ENCODE measurements at places on chromosomes 6 and 20.

DNA sequence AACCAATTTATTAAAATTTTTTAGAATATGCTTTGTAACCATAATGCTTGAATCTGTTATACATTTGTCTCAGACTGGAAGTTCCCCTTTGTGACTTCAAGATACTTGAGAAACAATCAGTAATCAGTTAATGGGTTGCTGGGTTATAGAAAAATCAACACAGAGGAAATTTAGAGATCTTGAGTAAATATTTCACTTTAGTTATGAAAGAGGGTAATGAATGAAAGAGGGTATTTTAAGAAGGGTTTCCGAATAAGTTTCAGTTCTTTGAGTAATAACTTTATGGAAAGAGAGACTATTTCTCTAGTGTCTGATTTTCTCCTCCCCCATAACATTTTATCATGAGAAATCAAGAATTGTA, 21.4 kb downstream of the ZFAND3 start:
- no peak for DNase-seq

DNA sequence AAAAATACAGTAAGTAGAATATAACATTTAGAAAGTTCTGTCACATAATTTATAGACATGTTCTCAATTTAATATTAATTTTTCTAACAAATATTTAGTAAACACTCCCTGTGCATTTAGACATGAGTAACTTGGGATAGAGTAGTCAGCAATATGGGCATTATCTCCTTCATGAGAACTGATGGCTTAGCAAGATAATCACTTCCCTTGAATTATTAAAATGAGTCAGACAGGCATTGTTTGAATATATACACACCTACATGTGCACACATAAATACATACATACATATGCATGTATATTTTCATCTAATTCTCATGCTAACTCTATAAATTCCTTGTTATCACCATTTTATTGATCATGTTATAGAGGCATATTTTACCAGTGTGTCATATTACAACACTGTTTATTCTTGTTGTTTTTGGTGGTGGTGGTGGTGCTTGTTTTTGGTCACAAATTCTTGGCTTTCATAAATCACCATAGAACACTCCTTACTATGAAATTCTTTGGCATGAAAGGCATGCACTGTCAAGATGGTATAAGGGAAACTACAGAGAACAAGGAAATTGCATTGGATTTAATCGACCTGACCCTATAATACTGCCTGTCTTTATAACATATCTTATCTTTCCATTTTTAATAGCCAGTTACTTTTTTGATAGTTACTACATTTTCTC, 434.5 kb upstream of the MANEA start:
- no peak for DNase-seq

DNA sequence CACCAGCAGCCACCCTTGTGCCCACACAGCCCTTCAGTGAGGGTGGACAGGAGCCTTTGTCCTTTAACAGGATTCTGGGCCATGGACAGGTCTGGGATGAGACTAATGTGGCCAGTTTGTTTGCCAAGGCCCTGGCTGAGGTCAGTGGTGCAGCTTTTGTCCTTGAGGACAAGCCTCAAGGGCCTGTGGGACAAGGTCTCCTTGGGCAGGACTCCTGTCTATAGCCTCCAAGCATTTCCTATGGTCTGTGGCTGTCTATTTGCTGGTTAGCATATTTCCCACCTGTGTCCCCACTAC, 44.1 kb downstream of the SUN5 start:
- no peak for DNase-seq

- no peak for DNase-seq
Observed at GRCh38 chr20:37816726-37817125, 86.2 kb upstream of the VSTM2L start.

GRCh38 chr6:110101885-110102284, 77.6 kb downstream of the WASF1 start:
- DNase-seq, result no peak

- peak; percentile 24 for DNase-seq
Observed at GRCh38 chr6:20688710-20689500, 154.6 kb downstream of the CDKAL1 start.

DNA sequence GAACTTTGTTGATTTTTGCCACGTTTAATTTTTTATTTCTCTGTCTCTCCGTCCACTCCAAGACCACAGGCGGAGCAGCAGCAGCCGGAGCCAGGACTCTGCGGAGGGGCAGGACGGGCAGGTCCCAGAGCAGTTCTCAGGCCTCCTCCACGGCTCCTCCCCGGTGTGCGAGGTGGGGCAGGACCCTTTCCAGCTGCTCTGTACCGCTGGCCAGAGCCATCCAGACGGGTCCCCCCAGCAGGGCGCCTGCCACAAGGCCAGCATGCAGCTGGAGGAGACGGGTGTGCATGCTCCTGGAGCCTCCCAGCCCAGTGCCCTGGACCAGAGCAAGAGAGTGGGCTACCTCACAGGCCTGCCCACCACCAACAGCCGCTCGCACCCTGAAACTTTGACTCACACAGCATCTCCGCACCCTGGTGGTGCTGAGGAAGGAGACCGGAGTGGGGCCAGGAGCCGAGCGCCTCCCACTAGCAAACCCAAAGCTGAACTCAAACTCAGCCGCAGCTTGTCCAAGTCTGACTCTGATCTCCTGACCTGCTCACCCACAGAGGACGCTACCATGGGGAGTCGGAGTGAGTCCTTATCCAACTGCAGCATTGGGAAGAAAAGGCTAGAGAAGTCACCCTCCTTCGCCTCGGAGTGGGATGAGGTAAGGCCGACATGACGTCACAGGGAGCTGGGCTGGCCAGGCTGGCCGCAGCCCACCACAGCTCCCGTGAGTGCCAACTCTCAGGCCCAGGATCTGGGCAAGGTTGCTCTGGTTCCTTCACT, 123.5 kb downstream of the TCP11 start:
- no peak for DNase-seq

- no peak for DNase-seq
Observed at GRCh38 chr6:11625302-11625701, 87.8 kb downstream of the TMEM170B start.

DNA sequence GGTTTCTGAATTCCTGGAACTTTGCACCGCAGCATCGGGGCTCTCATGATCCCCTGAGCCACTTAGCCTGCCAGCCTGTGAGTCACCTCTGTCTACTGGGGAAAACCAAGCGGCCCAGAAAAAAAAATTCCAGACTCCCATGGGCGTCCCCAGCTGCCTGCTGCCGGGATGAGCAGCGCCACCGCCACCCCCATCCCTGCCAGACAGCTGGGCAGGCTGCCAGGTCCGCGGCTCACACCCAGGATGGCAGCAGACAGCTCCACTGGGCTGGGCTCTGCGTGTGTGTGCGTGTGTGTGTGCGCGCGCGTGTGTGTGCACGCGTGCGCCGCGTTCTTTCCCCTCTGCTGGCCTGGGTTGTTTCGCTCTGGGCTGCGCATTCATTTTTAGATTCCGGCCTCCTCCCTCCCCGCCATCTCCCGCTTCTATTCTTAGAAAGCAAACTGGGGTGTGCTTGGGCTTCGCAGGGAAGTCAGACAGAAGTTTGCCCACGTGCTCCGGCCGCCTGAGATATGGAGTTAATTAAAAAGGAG, 38.9 kb upstream of the PMEPA1 start:
- peak; percentile 1 for DNase-seq

DNA sequence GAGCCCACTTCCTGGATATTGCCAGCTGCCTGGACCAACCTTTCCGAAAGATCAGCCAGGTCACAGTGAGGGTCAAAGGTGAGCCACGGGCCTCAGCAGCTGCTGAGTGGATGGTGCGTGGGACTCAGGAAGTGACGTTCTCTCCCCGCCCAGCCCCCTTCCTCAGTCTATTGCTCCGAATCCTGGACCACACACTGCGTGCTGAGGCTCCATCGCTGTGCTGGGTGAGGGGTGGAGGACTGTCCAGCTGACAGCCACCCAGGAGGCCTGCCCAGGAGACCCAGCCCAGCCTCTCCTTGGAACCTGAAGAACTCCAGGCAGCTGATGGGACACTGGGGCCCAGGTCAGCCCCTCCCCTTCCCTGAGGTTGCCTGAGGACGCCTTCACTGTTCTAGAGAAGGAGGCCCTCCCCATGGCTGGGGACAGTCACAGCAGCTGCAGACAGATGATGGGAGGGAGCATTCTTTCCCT, 94.4 kb upstream of the CD93 start:
- no peak for DNase-seq

DNA sequence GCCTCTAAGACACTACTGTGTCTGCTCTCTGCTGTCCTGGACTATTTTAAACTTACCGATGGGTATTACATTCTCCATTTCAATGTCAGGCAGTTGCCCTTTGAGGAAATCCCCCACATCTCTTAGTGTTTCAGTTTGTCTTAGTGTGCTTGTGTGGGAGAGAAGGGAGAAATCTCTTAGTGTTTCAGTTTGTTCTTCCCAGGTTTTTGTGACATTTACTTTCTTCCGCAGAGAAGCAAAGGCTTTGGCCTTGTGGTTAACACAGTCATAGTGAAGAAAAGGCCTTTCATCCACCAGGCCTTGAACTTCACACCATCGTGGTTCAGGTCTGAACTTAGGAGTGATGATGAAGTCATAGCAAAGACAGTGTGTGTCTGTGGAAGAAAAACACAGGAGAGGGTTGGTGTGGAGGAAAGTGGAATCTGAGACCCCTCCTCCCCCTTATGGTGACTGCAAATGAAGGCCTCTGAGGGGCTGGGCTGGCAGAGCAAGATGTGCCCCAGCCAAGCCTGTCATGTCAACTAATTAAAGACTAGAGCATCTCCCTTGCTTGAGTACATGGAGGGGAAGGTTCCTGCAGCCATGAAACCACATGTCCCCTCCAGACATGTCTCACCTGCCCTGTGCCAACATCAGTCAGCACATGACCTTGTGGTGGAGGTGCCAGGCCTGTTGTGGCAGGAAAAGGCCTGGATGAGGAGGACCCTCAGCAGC, 23.9 kb downstream of the RAET1L start:
- no peak for DNase-seq

DNA sequence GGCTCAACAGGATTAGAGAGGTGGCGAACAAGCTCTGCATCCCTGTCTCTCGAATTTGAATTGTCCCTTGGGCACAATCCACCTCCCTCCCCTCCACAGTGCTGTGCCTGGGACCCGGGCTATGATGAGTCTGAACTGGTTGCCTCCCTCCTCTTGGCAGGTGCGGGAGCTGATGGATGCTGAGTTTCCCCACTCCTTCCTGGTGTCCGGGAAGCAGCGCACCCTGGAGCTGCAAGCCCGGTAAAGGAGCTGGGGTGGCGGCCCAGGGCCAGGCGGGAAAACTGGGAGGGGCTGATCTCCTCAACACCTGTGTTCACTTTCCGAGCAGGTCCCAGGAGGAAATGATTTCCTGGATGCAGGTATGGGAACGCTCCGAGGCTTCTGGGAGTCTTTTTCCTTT, 14.9 kb downstream of the FGD2 start:
- peak; percentile 21 for DNase-seq

DNA sequence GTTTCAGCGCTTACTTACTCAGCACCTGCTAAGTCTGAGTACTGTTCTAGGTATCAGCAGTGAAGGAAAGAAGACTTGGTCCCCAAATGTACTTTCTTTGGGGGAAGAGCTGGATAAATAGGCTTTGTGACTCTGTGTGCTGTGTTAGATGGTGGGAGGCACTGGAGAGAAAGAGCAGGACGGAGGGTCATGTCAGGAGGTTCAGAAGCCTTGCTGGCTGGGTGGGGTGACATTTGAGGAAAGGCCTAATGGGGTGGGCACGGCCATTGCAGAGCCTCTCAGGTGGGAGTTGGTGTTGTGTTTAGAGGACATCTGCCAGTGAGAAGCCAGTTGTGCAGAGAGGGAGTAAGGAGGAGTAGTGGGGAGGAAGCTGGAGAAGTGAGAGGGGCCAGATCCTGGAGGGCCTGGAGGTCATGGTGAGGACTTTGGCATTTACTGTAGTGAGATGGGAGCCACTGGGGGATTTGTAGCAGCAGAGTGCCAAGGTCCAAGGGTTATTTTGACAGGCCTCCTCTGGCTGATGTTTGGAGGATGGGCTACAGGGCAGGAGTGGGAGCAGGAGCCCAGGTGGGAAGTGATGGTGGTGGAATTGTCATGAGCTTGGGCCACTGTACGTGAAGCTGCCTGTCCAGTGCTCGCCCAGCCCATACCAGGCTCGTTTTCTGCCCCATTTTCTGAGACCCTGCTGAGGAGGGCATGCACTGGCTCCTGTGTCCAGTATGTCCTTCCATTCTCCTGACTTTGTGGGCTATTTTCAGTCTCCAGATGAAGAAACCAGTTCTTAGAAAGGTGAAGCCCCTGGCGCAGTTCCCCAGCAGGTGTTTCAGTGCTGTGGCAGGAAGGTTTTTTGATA, 886 bp downstream of the SDCBP2 start:
- DNase-seq, result no peak

DNA sequence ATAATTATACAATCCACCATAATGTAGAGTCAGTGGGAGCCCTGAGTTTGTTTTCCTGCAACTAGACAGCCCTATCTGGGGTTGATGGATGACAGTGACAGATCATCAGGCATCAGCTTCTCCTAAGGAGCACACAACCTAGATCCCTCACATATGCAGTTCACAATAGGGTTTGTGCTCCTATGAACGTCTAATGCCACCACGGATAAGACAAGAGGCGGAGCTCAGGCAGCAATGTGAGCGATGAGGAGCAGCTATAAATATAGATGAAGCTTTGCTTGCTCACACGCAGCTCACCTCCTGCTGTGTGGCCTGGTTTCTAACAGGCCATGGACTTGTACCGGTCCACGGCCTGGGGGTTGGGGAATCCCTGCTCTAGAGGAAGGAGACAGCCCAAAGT, 25.9 kb downstream of the EDEM2 start:
- no peak for DNase-seq

- no peak for DNase-seq
Observed at GRCh38 chr6:32133786-32134185, 3.7 kb upstream of the FKBPL start.

DNA sequence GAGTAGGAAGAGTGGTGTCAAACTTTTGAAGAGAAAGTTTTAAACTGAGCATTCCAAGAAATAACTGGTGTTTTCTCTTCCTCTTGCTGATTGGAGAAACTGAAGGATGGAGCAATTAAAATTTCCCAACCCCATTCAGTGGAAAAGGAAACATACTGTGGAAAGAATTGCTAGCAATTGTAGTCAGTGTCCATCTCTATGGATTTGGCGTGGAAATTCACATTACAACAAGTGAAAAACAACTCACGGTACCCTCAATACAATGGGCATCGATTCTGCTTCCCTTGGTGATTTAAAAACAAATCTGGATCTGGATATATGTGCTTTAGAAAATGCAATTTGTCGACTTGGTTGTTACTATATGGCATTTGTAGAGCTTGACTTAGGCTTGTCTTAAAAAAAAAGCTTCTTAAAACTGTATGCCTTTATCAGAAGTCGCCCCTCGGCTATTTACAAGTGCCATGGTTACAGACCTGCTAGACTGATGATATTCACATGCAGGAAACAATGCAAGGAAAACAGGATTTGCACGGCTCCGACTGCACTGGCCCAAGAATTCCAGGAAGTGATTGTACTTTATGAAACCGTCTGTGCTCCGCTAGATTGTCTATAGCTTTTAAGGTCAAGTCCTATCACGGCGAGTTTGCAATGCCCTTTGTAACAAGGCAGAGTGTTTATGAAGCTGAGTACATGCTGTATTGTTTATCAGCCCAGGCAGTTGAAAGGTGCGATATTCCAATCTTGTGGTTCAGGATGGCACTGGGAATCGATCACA, 131.7 kb upstream of the PHACTR1 start:
- DNase-seq, result no peak

- DNase-seq, result no peak
Observed at GRCh38 chr6:93424303-93425064, 5.1 kb upstream of the EPHA7 start.
